ENCODE measurements at places on chromosomes 11 and 22.

DNA sequence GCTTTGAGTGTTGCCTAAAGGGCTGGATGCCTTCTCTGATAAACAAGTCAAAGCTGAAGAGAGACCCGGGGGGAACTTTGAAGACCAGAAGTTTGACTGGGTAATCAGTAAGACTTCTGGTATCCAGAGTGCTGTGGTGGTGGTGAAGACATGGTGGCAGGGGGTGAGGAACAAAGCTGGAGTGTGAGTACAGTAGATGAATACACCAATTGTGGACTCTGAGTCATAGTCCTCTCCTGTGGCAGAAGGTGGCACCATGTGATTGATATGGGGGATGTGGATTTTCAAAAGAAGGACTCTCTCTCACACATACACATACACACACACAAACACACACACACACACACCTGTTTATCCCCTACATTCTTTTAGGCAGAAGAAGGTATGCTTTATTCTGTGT lies 12.3 kb downstream of the MS4A6A start:
- DNase-seq = no peak

GRCh38 chr22:42855721-42856120 lies 1.4 kb downstream of the ARFGAP3 start:
- no peak for DNase-seq

DNA sequence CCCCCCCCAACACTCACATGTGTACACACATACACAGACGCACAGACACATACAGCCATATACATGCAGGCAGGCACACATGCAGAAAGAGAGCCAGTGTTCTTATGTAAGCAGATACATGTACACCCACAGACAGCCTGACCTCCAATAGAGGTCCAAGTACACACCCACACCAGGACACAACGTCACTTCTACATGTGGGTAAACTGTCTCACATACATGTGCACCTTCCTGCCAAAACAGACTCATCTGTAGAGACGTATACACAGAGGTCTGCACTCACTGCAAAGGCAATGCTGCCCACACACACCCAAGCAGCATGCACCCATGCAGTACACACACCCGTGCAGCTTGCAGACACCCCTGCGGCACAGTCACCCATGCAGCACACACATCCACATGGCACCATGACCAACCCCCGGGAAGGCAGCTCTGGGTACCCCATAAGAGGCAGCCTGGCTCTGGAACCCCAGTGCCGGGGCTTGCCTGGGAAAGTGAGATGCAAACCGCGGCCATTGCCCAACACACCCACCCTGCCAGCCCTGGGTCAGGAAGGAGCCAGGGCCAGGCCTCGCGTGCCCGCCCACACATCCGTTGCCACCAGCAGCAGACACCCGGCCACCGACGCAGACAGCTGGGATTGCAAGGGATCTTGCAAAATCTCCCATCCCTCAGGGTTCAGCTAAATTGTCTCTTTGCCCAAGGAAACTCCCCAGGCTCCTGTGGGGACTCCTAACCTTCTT lies 10.1 kb downstream of the CASTOR1 start:
- DNase-seq = no peak

DNA sequence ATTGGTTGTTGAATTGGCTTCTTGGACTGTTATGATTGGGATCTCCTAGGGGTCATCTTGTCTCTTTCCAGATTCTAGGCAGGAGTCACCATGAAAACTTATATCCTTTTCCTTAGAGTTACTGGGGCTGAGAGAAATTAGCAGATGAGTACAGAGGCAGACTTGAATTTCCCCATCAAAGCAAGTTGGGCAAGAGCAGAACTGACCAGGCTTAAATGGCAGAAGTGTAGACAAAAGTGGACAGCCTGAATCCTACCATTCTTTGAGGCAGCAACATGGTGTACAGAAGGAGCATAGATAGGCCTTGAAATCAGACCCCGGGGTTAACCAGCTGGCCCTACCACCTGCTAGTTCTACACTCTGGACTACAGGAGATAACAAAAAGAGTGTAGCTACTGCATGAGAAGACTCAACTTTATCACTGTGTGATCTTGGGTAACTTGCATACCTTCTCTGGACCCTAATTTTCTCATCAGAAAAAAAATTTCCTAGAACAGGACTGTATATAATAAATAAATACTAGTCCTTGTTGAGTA lies 427.4 kb upstream of the CADM1 start:
- DNase-seq = no peak

- no peak for DNase-seq
Observed at GRCh38 chr11:74611369-74611861, 19.0 kb downstream of the POLD3 start.

- DNase-seq = no peak
Observed at GRCh38 chr22:29060251-29060869, 1.3 kb downstream of the C22orf31 start.

GRCh38 chr11:86624366-86624765 lies 48.0 kb downstream of the ME3 start:
- DNase-seq = no peak

DNA sequence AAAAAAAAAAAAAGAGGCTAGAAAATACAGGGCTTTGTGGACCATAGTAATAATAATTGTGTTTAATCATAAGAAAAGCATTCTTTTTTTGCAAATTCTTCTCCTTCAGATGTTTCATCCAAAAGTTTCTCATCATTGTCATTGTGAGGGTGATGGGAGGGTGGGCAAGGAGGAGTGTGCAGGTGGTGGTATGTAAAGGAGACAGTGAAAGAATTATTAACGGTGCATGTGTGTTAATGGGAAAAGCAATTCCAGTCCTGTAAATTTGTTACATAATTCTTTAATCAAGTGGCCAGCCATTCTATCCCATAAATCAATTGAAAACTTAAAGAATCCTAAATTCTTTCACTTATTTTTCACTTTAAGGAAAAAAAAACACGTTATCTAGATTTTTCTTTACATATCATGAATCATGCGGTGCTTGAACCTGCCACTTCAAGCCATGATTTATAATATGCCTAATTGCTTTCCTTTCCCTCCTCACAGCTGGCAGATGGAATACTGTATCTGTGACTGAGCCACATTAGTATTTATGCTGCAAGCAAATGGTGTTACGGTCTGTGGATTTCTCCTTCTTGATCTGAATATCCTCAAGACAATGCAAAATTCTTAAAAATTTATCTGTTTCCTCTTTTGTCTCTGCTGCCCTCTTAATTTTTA lies 318.5 kb downstream of the JRKL start:
- no peak for DNase-seq

DNA sequence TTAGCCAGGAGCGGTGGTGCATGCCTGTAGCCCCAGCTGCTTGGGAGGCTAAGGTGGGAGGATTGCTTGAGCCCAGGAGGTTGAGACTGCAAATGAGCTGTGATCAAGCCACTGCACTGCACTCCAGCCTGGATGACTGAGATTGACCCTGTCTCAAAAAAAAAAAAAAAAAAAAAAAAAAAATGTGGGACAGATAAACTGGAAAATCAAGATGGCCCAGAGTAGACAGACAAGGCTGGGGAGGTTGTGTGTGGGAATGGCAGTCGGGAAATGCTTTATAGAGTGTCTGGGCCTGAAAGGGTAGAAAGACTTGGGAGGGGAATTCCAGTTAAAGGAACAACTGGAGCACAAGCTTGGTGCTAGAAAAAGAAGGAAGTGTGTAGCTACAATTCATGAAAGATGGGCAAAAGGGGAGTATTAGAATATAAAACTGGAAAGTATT lies 18.2 kb upstream of the WDR74 start:
- no peak for DNase-seq

DNA sequence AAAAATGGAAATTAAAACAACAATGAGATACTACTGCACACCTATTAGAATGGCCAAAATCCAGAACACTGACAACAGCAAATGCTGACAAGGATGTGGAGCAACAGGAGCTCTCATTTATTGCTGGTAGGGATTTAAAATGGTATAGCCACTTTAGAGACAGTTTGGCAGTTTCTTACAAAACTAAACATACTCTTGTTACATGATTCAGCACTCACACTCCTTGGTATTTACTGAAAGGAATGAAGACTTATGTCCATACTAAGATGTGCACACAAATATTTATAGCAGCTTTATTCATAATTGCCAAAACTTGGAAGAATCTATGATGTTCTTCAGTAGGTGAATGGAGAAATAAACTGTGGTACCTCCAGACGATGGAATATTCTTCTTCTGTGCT lies 40.8 kb downstream of the PGM2L1 start:
- no peak for DNase-seq

DNA sequence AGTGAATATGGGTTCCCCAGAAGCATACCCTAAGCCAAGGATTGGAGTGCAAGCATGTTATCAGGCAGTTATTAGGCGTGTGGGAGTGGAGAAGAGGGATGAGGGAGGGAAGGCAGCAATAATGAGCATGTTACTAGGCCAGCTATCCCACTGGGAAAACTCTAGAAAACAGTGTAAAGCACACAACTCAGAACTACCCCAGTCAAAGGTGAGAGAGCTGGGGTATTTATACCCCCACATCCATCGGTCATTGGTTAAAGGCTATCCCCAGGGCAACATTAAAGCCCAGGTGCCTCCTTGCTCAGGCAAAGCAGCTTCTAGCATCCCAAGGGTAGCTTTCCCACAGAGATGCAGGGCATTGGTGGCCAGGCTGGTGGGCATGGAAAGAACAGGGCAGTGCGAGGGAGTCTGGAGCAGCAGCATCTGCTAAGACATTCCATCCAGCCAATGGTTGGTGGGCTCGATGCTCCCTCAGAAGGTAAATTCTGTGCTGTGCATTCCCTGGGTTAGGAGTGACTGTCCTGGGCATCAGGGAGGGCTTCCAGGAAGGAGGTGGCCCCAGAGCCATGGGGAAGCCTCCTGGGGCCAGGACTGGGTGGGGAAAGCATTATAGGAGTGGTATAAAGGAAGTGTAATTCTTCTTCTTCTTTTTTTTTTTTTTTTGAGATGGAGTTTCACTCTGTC lies 21.1 kb upstream of the LRRC10B start:
- DNase-seq = no peak

DNA sequence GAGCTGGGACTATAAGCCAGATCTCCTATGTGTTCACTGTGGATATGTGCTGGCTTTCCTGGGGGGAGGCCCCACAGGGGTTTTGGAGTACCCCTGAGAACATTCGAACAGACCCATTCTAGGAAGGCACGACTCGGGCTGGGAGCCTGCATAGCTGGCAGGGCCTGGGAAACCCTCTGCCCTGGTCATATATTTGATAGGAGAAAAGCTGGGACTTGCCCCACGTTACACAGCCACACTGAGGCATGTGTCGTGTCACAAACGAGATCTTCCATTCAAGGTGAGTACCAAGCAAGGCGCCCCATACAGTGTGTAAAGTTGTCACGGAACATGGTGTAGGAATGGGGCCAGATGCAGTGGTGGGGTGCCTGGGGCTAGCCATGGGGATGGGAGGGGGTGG lies 11.2 kb downstream of the MYO7A start:
- no peak for DNase-seq

- DNase-seq = no peak
Observed at GRCh38 chr11:13761716-13762115, 93.2 kb downstream of the FAR1 start.

DNA sequence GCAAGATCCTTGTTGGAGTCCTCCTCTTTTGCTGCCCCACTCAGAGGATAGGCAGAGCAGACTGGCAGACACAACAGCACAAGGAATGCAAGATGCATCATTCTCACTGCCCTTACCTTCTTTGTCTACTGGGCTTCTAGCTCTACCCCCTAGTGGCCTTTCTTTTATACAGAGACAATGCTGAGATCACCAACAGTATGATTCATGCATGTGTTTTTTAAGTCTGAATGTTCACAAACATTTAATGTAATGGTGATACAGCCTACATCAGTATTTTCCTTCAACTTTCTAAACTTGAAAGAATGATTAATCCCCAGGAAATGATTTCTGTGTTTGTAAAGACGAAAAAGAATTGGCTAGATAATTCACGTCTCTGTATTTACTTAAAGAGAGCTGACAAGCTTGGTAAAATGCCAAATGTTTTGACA lies at the start of gene MMP10:
Gene MMP10 (minus strand): TSS at position 138 of the 428 bp plus-strand sequence. CDS start 37 bp downstream, at position 101.
- DNase-seq = no peak

GRCh38 chr11:46896719-46897406 lies 21.5 kb downstream of the LRP4 start:
- DNase-seq = peak; percentile 56

GRCh38 chr11:60864856-60865513 lies 2.4 kb upstream of the ZP1 start:
- DNase-seq = no peak

DNA sequence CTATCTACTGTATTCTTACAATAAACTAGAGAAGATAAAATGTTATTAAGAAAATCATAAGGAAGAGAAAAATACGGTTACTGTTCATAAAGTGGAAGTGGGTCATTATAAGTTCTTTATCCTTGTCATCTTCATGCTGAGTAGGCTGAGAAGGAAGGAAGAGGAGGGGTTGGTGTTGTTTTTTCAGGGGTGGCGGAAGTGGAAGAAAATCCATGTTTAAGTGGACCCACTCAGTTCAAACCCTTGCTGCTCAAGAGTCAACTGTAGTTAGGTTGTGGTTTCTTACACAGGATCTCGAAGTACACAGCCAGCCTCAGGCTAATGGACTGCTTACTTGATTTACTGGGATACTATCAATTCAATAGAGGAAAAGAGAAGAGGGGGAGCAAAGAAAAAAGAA lies 63.1 kb downstream of the PIWIL4 start:
- DNase-seq = no peak

- DNase-seq = no peak
Observed at GRCh38 chr11:128837627-128838026, 29.5 kb downstream of the KCNJ1 start.

GRCh38 chr22:48464246-48464645 lies 1363.4 kb downstream of the BRD1 start:
- no peak for DNase-seq

- no peak for DNase-seq
Observed at GRCh38 chr11:6618117-6619003, 862 bp downstream of the TPP1 start.

GRCh38 chr11:91686281-91686680 lies 538.3 kb upstream of the FAT3 start:
- no peak for DNase-seq

GRCh38 chr11:78451371-78452150 lies 33.9 kb upstream of the GAB2 start:
- DNase-seq = no peak

GRCh38 chr11:73325036-73325981 lies 17.2 kb downstream of the ARHGEF17 start:
- peak; percentile 61 for DNase-seq

Data from NCI-H1694 (cell line).